ENCODE measurements at places on chromosomes 13 and 19.

GRCh38 chr13:95301968-95302393 is 730 bp upstream of the ABCC4 start:
- no peaks in the 10 kb centered on the region for H3K27me3 ChIP-seq
- H3K36me3 ChIP-seq = no peaks in the 10 kb centered on the region
- peak overlapping the region; percentile 93 for H3K4me3 ChIP-seq
- peaks cover 17% of the 10 kb centered on the region for H3K4me1 ChIP-seq

GRCh38 chr13:34747507-34747906 is 194.6 kb upstream of the NBEA start:
- peak overlapping the region; percentile 21 for H3K27ac ChIP-seq
- H3K27me3 ChIP-seq = no peaks in the 10 kb centered on the region
- peaks cover 18% of the 10 kb centered on the region for H3K4me1 ChIP-seq
- no peaks in the 10 kb centered on the region for H3K36me3 ChIP-seq

- H3K36me3 ChIP-seq = no peaks in the 10 kb centered on the region
- H3K4me3 ChIP-seq = no peak overlapping the region
- DNase-seq = no peak
- no peaks in the 10 kb centered on the region for H3K4me1 ChIP-seq
Observed at GRCh38 chr13:47896546-47896945, 104.5 kb downstream of the SUCLA2 start.

- H3K27me3 ChIP-seq = no peaks in the 10 kb centered on the region
- peaks cover 15% of the 10 kb centered on the region for H3K4me1 ChIP-seq
- H3K27ac ChIP-seq = no peak overlapping the region
- H3K36me3 ChIP-seq = no peaks in the 10 kb centered on the region
- no peak overlapping the region for H3K4me3 ChIP-seq
Observed at GRCh38 chr13:112931028-112931934, 37.7 kb upstream of the MCF2L start.

DNA sequence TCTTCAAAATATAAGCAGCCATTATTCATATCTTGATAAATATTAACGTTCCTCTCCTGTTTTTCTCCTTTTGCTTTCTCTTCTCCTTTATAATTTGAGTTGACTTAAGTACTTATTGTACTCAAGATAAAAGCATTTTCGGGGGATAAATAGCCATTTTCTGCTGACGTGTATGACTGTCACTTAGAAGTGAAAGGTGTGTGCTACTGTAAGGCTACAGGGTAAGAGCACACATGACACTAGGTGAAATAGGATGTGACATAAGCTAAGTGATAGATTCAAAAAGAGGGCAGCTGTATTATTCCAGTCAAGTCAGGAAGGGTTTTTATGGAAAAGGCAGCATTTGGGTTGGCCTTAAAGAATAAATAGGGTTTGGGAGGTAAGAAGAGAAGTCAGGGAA is 128.5 kb downstream of the GPC6 start:
- H3K27ac ChIP-seq = no peak overlapping the region
- no peak for DNase-seq
- no peaks in the 10 kb centered on the region for H3K27me3 ChIP-seq
- no peak overlapping the region for H3K4me3 ChIP-seq
- no peaks in the 10 kb centered on the region for H3K36me3 ChIP-seq
- H3K4me1 ChIP-seq = no peaks in the 10 kb centered on the region

DNA sequence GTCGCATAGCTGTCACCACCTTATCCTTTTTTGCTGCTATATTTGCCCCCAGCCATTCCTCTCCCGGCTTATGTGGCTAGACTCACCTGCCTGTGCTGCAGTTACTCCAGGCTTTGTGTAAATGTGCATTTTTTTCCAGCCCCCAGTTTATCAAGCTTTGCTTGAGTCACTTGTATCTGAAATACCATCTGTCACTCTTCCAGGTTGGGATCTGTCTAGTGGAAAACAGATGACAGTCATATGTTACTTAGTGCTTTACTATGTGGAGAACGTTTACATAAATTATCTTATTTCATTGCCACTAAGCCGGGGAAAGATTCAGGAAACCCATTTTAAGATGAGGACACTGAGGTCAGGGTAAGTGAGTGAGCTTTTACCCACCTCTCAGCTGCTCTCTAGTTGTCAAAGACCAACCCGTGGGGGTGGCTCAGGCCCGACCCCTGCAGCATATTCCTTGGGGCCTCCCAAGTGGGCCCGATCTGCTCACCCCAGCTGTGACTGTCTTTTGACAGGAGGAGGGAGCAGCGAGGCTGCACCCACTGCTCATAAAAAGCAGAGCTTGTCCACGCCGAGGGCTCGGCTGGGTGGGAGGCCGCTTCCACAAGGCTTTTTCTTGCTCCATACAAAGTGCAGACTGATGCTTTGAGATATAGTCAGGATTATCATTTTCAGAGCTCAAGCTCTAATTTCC is 7.2 kb downstream of the GJB2 start:
- no peaks in the 10 kb centered on the region for H3K36me3 ChIP-seq
- no peak overlapping the region for H3K27ac ChIP-seq
- no peak overlapping the region for H3K4me3 ChIP-seq

GRCh38 chr13:110463871-110464510 is 97.5 kb downstream of the RAB20 start:
- DNase-seq = no peak
- H3K36me3 ChIP-seq = peaks cover 21% of the 10 kb centered on the region

- no peaks in the 10 kb centered on the region for H3K4me1 ChIP-seq
- H3K4me3 ChIP-seq = no peak overlapping the region
- DNase-seq = no peak
- H3K27ac ChIP-seq = no peak overlapping the region
- no peaks in the 10 kb centered on the region for H3K27me3 ChIP-seq
Observed at GRCh38 chr19:10789866-10790265, 46.1 kb downstream of the TMED1 start.

GRCh38 chr19:45113628-45114027 is 20.6 kb downstream of the PPP1R37 start:
- no peak overlapping the region for H3K27ac ChIP-seq
- no peaks in the 10 kb centered on the region for H3K27me3 ChIP-seq
- H3K4me1 ChIP-seq = peaks cover 50% of the 10 kb centered on the region
- DNase-seq = no peak

- H3K27ac ChIP-seq = no peak overlapping the region
- no peaks in the 10 kb centered on the region for H3K27me3 ChIP-seq
- no peak for DNase-seq
- H3K4me1 ChIP-seq = no peaks in the 10 kb centered on the region
- H3K36me3 ChIP-seq = no peaks in the 10 kb centered on the region
Observed at GRCh38 chr13:70580825-70581224, 472.6 kb upstream of the KLHL1 start.

DNA sequence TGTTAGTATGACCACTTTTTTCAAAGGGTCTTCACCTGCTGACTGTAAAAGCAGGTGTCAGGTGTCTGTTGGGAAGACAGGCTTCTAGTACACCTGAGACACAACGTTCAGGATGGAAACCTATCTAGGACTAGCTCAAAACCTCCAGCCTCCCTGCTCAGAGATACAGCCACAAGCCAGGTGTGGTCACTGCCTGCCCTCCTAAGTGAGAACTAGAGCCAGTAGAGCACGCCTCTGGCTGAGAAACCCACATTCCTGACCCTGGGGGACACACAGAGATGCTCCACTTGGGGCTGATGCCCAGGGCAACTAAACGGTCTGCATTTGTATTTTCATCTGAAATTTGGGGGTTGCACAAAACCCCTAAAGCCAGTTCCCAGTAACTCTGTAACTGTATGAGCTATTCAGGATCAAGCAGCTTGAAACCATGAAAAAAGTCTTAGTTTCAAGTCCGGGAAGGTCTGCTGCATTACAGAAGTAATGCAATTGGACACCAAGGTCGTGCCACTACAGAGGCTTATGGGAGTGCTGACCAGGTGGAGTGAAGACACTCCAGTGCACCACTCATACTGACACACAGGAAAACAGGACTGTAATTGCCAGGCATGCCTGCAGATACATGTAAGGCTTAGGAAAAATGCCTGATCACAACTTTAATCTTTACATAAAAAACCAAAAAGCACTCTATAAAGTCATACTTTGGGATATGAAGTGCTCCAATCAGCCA is 27.8 kb downstream of the ANKRD10 start:
- peak overlapping the region; percentile 62 for H3K27ac ChIP-seq
- H3K36me3 ChIP-seq = no peaks in the 10 kb centered on the region
- H3K4me1 ChIP-seq = peaks cover 34% of the 10 kb centered on the region
- H3K4me3 ChIP-seq = no peak overlapping the region
- H3K27me3 ChIP-seq = no peaks in the 10 kb centered on the region

DNA sequence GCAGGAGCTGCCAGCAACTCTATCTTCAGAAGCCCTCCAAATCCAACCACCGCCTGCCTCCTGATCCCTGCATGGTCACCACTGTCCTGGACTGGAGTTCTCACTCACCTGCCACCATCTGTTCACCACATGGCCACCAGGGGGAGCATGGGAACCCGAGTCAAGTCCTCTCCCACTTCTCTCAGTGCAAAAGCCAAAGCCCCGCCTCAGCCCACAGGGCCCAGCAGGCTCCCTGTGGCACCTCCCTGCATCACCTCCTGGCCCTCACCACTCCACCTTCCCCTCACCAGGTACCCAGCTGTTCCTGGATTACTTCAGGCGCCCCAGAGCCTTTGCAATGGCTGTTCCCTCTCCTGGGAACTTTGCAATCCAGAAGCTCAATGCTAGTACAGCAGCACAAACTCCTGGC is 5.3 kb downstream of the DHPS start:
- H3K36me3 ChIP-seq = no peaks in the 10 kb centered on the region
- no peak overlapping the region for H3K4me3 ChIP-seq
- no peak overlapping the region for H3K27ac ChIP-seq
- DNase-seq = no peak
- no peaks in the 10 kb centered on the region for H3K27me3 ChIP-seq

GRCh38 chr19:47323409-47323808 is 8.6 kb upstream of the C5AR2 start:
- H3K27me3 ChIP-seq = no peaks in the 10 kb centered on the region
- no peaks in the 10 kb centered on the region for H3K4me1 ChIP-seq
- H3K27ac ChIP-seq = no peak overlapping the region
- H3K4me3 ChIP-seq = no peak overlapping the region
- no peaks in the 10 kb centered on the region for H3K36me3 ChIP-seq
- DNase-seq = no peak

GRCh38 chr13:86710013-86710412 is 910.8 kb upstream of the SLITRK6 start:
- H3K27ac ChIP-seq = no peak overlapping the region
- no peaks in the 10 kb centered on the region for H3K27me3 ChIP-seq
- H3K4me3 ChIP-seq = no peak overlapping the region
- no peak for DNase-seq

DNA sequence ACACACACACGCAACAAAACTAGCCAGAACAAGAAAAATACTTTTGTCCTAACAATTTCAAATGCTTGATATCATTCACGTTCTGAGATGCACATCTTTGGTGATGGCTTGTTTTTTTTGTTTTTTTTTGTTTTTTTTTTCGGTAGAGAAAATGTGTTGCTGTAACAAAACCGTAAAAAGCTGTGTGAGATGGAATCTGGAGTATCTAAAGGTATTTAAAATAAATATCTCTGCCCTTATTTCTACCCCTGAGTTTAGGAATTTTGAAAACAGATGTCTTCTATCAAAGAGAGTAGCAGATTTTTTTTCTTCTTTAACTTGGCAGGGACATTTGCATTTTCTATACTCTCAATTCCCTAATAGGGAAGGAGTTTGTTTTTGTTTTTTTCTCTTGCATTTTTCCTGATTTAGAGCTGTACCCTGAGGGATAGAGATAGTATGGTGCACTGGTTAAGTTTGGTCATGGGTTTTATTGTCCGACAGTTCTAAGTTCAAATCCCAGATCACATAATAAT is 446.6 kb downstream of the KLF5 start:
- H3K27ac ChIP-seq = no peak overlapping the region
- no peaks in the 10 kb centered on the region for H3K36me3 ChIP-seq

DNA sequence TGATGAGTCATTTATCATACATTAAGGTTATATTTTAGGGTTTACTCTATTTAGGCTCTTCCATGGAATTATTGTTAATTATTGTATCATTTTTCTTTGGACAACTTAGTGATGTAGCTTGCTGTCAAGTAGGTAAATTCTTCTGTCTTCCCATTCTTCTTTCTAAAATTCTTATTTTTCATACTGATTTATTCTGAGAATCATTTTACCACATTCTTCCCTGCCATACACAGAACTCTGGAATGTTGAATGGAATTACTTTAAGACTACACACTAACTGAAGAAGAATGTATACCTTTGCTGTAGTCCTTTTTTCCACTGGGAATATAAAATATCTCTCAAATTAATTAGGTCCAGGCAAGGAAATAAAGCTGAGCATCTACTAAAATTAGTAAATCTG is 24.5 kb upstream of the SLC7A1 start:
- H3K36me3 ChIP-seq = no peaks in the 10 kb centered on the region
- no peak for DNase-seq
- no peaks in the 10 kb centered on the region for H3K4me1 ChIP-seq

DNA sequence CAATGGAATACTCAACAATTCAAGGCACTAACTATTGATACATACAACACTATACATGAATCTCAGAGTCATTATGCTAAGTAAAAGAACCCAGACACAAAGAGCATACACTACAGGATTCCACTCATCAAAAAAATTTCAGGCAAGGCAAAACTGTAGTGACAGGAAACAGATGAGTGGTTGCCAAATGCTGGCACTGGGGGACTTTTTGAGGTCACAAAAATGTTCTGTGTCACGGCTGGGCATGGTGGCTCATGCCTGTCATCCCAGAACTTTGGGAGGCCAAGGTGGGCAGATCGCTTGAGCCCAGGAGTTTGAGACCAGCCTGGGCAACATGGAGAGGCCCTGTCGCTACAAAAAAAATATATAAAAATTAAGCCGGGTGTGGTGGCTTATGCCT is 129.4 kb downstream of the KL start:
- no peaks in the 10 kb centered on the region for H3K27me3 ChIP-seq
- H3K4me3 ChIP-seq = no peak overlapping the region

DNA sequence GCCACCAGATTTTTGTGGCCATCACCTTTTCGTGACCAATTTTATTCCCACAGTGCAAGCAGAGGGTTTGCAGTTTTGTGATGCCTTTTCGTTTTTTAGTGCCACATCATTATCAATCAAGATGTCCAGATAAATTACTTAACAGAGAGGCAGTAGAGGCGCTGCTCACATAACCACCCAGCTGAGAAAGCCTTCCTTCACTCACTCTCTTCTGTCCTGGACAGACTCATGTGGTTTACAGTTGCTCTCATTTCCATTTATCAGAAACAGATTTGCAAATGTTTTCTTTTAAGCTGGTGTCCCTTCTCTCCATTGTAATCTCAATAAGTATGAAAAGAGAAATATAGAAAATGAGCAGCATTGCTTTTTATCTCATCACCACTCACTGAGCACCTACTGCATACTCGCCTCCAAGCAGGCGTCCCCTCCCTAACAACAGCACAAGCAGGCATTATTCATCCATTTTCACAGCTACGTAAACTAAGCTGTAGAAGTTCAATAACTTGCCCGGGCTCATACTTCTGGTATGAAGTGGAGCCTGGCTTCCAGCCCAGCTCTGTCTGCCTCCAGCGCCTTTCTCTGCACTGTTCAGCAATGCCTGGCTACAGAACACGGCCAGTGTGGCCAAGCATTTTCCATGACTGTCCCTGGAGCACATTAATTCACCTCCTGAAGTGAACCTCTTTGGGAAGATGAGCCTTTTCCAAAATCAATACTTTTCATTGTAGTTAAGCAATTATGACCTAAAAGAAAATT is 34.6 kb upstream of the KATNAL1 start:
- no peak for DNase-seq
- peaks cover 60% of the 10 kb centered on the region for H3K4me1 ChIP-seq
- H3K4me3 ChIP-seq = no peak overlapping the region
- H3K27me3 ChIP-seq = no peaks in the 10 kb centered on the region
- H3K36me3 ChIP-seq = no peaks in the 10 kb centered on the region

- no peak overlapping the region for H3K4me3 ChIP-seq
- H3K36me3 ChIP-seq = peaks cover 48% of the 10 kb centered on the region
- no peaks in the 10 kb centered on the region for H3K27me3 ChIP-seq
- H3K4me1 ChIP-seq = peaks cover 89% of the 10 kb centered on the region
- peak overlapping the region; percentile 100 for H3K27ac ChIP-seq
Observed at GRCh38 chr19:2043961-2044708, 6.9 kb downstream of the MKNK2 start.

All from vagina (tissue), 2 donors.